ENCODE measurements at places on chromosomes 2 and 18.
A peak's percentile ranks its signal among the peaks of the same experiment; 100 is the strongest.

DNA sequence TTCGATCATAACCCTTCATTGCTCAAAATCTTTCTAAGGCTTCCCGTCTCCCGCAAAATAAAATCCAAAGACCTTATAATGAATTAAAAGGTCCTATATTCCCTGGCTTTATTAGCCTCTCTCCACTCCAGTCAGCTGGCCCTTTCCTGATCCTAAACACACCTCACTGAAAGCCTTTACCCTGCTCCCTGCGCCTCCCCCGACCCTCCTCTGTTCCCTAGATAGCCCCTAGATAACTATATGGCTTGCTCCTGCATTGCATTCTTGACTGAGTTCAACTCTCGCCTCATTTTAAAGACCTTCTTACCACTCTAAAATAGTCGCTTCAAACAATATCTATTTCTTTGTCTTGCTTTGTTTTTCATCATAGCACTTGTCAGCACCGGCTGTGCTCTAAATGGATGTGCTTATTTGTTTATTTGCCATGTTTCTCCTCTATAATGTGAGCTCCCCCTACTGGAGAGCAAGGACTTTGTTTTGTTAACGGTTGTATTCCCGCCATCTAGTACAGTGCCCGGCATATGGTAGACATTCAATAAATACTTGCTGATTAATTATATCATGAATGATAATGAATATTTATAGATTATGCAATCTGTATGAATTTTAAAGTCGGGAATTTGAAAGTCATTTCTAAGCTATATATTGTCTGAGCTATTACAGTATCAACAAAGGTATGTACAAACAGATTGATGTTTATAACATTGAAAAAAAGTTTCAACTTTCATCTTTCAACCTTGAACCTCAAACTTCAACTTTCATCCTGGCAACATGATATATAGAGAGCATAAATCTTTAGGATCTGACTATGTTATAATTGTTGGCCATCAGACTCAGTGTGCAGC is 32.4 kb upstream of the VIT start:
- DNase-seq = peak; percentile 21

DNA sequence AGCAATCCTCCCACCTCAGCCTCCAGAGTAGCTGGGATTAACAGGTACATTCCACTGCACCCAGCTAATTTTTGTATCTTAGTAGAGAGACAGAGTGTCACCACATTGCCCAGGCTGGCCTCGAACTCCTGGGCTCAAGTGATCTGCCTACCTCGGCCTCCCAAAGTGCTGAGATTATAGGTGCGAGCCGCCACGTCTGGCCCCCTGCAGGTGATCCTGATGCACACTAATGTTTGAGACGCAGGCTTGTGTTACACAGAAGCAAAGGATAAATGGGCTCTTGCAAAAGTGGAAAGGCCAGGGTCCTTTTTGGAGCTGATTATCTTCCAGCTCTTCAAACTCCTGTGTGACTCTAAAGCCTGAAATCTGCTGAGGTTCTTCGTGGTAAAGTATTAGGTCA is 84.2 kb downstream of the TGFA start:
- DNase-seq = no peak

- no peak for DNase-seq
Observed at GRCh38 chr2:25312958-25313710, 28.6 kb downstream of the DNMT3A start.

GRCh38 chr2:210461401-210461800 is 15.2 kb downstream of the LANCL1 start:
- DNase-seq = no peak
